ENCODE measurements at places on chromosomes 6 and 20.

- peak; percentile 44 for DNase-seq
Measured at GRCh38 chr6:148700741-148701311, 46.0 kb upstream of the UST start.

DNA sequence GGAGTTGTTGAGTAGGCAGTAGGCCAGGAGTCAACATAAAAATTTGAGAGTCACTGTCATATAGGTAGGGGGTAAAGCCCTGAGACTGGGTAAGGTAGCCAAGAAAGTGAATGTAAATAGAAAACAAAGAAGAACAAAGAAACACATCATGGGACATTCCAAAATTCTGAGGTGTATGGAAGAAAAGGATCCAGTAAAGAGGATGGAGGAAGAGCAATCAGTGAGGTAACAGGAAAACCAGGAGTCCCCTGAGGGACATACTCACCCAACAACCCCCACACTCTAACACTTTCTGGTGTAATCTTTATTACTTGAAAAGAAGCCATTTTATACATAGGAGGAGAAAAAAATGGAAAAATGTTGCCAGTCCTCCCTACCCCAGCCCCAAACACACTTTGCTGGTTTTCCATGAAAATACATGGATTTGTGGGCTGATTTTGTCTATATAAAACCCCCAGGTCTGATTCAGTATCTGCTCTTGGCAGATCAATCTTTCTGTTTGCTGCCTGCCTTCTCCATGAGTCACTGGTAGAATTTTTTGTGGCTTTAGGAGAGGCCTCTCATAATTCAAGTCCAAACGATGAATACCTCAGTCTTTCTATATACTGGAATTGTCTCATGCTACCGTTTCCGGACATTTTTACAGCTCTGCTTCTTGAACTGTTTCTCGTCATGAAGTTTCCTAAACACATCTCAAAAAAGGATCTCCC, 271.4 kb upstream of the MAN1A1 start:
- no peak for DNase-seq

GRCh38 chr6:71333697-71334096, 45.1 kb downstream of the OGFRL1 start:
- no peak for DNase-seq

DNA sequence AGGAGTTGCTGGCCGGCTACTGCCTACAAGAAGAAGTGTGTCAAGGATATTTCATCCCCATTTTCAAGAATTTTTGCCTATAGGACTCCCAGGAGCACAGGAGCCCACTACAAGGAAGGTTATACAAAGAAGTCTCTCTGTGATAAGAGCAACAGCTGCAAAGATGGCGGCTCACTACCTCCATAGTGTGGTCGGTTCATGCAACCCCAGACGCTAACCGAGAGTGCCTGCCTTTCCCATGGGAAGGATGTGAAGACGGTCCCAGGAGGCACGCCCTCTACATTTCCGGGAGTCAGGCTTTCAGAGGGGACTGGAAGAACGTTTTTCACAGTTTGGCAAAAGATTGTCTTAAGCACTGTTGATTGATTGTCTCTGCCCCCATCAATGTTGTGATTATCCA, 816.3 kb downstream of the QKI start:
- DNase-seq, result no peak

- DNase-seq, result no peak
Measured at GRCh38 chr6:38261626-38262025, 378.1 kb downstream of the BTBD9 start.

GRCh38 chr20:1203630-1204029, 376 bp downstream of the C20orf202 start:
- no peak for DNase-seq

- DNase-seq, result no peak
Measured at GRCh38 chr20:37697314-37697713, 3.5 kb downstream of the CTNNBL1 start.

GRCh38 chr20:44409132-44409600, 53.7 kb downstream of the HNF4A start:
- no peak for DNase-seq

GRCh38 chr6:119361209-119361608, 11.6 kb upstream of the MAN1A1 start:
- DNase-seq, result no peak

- DNase-seq, result peak; percentile 83
Measured at GRCh38 chr6:135180542-135181332, at the start of gene MYB. MYB (plus strand) TSS chr6:135181308; CDS start chr6:135181514, 206 bp downstream.

DNA sequence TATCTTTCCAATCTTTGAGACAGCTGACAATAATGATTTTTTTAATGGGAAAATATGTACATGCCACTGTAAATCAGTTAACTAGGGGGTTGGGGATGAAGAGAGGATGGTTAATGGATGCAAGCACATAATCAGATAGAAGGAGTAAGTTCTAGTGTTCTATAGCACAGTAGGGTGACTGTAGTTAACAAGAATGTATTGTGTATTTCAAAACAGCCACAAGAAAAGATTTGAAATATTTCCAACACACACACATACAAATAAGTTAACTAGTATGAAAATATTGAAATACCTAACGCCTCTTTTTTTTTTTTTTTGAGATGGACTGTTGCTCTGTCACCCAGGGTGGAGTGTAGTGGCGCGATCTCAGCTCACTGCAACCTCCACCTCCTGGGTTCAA, 153.4 kb upstream of the SALL4 start:
- no peak for DNase-seq

- DNase-seq, result no peak
Measured at GRCh38 chr6:2855061-2855519, 13.4 kb upstream of the SERPINB1 start.

DNA sequence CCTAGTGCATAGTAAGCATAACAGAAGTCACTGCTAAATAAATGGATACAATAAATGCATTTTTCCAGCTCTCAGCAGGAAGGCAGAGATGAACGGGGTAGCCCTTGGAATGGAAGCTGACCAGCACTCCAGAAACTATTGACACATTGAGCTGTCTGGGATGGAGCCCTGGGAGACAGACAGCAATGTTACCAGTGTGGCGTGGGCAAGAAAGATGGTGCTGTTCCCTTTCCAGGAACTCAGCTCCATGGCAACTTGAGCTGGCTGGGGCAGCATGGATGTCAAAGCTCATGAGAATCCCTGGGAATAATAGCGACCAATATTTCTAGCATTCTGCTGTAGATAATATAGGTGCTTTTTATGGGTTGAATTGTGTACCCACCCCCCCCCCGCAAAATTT, 104.3 kb upstream of the PTPRT start:
- no peak for DNase-seq

DNA sequence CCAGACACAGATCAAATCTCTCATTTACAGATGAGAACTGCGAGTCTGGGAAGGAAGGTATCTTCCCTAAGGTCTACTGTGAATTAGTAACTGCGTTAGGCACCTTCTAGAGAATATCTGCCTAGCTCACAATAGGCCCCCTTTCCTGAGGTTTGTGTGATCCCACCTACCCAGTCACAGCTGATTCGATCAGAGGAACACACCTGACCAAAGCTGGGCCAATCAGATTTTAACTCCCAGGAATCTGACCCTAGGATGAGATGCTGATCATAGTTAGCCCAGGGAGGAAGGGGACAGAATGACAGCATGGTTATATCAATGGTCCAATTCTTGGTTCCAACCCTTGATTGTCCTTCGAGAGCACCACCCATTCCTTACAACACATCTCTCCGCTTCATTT, 7.4 kb upstream of the CCDC167 start:
- no peak for DNase-seq

DNA sequence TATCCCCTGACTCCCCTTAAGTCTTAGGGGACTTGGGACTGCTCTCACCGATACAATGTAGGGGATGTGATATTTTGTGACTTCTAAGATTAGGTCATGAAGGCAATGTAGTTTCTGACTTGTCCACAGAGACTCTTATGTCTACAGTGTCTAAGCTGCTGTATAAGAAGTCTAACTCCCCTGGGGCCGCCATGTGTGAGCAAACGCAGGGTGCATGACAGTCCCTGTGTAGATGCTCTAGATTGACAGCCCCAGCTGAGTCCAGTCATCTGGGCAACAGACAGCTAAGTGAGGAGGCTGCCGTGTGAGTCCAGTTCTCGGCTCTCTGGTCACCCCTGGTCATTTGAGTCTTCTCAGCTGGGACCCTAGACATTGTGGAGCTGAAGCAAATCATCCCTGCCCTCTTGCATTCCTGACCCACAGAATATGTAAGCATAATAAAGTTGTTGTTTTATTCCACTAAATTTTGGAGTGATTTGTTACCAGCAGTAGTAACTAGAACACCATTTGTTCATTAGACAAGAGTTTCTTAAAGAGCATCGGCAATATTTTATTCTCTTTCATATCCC, 743.3 kb upstream of the CHD6 start:
- no peak for DNase-seq

DNA sequence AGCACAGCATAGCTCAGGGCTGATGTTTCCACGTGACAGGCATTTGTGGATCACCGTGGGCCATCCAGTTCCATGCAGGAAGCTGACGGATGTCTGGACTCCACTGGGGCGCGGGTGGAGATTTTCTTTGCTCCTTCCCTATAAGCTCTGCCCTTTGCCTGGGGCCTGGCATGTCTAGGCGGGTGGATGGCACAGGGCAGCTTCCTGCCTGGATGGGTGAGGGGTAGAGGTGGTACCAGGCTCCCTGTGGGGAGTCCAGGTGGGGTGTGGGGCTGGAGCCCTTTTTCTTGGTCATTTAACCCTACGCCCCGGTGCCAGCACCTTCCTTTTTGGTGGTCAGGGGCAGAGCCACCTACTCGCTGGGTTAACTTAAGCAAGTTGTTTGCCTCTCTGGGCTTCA, 10.4 kb downstream of the FAM110A start:
- no peak for DNase-seq

DNA sequence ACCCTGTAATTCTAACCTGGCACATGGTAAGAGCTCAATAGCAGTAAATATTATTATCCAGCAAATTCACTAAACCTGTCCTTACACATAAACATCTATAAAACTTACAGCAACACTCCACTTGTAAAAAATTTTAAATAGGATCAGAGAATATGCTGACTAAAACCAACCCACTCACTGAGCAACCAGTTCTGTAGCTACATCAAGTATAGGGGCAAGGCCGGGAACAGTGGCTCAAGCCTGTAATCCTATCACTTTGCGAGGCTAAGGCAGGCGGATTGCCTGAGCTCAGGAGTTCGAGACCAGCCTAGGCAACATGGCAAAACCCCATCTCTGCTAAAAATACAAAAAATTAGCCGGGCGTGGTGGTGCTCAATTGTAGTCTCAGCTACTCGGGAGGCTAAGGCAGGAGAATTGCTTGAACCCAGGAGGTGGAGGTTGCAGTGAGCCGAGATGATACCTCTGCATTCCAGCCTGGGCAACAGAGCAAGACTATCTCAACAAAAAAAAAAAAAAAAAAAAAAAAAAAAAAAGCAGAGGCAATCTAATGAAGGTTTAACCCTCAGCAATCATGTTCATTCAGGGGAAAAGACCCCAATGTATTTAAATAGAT, 6.8 kb downstream of the STAU1 start:
- DNase-seq, result no peak

- DNase-seq, result no peak
Measured at GRCh38 chr6:166520905-166521834, 65.3 kb downstream of the RAMACL start.

All from RPMI8226 (cell line).